Eye (tissue), 1 donor: ENCODE measurements at places on chromosomes 2 and 18.

DNA sequence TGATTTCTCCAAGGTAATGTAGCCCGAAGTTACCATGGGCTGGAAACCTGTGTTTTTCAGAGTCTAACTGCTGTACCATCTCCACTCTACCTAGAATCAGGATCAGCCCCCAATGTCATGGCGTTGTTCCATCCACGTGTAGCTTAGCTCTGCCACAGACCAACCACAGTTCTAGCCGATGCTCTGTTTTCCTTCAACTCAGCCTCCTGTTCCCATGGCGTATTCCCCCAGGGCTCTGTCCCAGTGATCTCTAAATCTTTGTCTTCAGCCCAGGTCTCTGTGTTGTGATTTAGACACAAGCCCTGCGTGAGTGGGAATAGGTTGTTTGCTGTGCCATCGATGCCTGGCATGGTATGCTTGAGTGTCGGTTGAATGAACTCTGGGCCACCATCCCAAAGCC is 53.4 kb downstream of the LPIN1 start:
- DNase-seq, result no peak

DNA sequence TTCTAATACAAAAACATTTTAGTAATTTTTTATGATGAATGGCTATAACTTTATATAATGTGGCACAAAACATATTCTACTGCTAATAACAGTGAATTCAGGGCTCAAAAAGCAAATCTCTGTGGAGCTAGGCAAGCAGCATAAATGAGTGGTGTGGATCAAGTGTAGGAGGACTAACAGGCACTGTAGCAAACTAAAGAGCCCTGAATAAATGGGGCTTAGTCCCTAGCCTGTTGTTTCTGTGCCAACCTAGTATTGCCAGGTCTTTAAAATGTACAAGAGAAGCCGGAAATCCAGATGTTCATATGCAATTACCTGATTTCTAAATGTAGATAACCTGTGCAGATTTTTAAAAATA is 18.5 kb downstream of the REL start:
- no peak for DNase-seq

DNA sequence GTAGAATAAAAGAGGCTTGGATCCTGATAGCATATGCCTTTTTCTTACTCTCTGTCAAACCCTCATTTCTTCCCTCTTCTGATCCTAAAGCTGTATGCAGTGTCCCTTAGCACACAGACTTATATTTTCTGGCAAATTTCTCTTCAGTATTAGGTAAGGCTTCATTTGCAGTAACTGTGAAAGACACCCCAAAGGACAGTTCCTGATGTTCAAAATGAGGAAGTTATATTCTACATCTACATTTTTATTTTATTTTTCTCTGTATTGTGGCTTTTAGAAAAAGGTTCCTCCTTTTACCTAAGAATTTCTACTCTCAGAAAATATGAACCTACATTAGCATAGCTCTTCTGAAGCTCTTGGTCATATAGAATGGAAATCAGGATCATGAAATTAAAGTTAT is 261.7 kb downstream of the PDE11A start:
- DNase-seq, result no peak

DNA sequence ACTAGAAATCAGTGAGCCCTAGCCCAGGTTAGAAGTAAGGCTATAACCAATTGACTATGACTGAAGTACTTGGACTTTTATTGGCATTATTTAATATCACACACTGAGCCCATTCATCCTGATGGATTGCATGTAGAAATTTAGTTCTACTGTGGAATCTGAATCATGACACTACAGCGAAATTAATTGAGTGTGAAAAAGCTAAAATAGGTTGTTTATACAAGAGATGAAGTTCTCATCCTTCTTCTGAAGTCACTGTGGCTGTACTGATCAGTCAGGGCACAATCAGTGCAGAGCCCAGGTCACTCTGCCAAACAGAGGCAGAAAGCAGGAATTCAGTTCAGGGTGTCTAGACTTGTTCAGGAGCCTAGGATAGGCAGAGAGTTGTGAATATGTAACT is 158.9 kb downstream of the BABAM2 start:
- no peak for DNase-seq

GRCh38 chr18:63258749-63259566 is 60.6 kb downstream of the BCL2 start:
- no peak for DNase-seq

DNA sequence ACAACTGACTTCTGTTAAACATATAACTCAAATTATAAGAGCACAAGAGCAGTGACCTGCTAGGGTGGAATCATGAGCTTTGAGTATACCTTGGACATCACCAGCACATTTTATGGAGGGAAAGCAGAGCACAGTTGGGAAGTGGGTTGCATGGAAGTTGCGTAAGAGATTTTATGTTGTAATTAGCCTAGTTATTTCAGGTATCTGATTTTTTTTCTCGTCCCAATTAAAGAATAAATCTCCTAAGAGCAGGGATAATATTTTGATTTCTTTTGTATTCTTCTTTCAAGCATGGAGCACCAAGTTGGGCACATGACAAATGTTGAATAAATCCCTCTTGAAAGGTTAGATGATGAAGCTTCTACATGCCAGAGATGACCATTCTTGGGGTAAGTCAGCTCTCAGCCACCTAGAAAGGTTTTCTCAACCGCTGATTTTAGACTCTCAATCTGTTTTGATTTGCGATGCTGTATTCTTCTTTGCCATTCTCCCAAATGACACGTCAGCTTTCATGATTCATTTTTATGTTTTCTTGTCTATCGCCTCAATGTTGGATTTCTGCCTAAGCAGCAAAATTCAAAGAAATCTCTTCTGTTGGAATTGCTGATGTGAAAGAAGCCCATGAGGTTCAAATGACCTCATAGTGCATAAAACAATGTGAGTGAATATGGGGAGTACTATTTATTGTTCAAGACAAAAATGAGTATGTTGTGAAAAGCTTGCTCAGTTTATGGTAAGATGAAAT is 15.3 kb upstream of the FN1 start:
- no peak for DNase-seq

DNA sequence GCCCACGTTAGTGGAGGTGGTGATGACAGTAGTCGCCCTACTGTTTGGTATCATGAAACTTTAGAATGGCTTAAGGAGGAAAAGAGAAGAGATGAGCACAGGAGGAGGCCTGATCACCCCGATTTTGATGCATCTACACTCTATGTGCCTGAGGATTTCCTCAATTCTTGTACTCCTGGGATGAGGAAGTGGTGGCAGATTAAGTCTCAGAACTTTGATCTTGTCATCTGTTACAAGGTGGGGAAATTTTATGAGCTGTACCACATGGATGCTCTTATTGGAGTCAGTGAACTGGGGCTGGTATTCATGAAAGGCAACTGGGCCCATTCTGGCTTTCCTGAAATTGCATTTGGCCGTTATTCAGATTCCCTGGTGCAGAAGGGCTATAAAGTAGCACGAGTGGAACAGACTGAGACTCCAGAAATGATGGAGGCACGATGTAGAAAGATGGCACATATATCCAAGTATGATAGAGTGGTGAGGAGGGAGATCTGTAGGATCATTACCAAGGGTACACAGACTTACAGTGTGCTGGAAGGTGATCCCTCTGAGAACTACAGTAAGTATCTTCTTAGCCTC is 16.2 kb downstream of the MSH6 start:
- no peak for DNase-seq

GRCh38 chr2:191538334-191538903 is 139.5 kb upstream of the NABP1 start:
- DNase-seq, result peak; percentile 55

DNA sequence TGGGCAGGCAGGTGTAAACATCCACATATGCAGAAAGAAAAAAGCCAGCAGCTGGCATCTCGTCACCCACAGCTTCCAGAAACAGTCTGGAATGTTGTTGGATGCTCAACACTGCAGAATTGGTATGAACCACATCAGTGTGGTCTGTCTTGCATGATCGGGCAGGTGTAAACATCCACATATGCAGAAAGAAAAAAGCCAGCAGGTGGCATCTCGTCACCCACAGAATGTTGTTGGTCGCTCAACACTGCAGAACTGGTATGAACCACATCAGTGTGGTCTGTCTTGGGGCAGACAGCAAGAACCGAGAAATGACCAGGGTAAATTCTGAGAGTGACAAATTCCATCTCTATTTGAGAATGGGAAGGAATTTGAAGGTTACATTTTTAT is 39.6 kb downstream of the DOCK10 start:
- DNase-seq, result no peak

DNA sequence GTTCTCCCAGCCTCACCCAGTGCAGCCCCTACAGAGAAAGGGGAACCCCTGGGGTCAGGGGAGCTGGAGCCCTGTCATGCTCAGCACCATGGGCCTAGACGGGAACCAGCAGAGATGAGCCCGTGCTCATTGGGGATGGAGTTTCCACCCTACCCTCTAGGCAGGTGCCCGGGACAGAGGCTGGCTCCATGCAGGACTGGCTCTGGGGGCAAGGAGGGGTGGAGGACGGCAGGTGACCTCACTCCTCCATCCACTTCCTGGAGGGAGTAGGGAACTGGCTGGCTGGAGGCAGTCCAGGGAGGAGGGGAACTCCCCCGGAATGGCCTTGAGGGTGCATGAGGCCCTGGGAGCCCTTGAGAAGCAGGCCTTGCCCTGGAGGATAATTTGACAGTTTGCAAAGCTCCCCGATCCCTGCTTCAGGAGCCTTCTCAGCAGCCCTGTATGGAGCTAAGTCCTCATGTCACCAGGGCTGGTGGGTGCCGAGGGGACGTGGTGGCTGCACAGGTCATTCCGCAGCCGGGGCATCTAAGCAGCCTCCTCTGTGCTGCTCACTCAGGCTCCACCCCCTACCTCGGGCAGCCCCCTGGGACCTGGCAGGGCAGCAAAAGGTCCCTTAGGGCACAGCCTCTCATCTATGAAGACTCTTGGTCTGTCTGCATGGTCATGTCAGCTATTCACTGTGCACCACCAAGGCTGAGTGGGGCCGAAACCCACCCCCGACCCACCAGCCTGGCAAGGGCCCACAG is 2.1 kb downstream of the NEURL3 start:
- DNase-seq, result no peak

- DNase-seq, result peak; percentile 29
Measured at GRCh38 chr2:231483398-231484329, 19.4 kb upstream of the NCL start.

GRCh38 chr2:129733579-129733978 is 245.9 kb upstream of the RAB6C start:
- peak; percentile 52 for DNase-seq

- no peak for DNase-seq
Measured at GRCh38 chr2:102435741-102436140, 12.8 kb downstream of the IL18RAP start.

DNA sequence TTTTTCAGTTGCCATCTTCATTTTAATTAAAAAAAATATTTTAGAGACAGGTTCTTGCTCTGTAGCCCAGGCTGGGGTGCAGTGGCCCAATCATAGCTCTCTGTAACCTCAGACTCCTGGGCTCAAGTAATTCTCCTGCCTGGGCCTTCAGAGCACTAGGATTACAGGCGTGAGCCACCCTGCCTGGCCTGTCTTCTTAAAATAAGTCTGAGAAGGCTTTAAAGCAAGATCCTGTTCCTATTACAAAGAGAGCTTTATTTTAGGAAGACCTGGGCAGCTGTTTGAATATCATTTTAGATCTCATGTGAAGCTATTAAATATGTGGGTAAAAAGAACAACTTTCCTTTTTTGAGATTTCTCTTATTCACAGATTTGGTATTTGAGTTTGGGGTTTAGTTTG is 1.5 kb downstream of the FAM228A start:
- DNase-seq, result no peak

DNA sequence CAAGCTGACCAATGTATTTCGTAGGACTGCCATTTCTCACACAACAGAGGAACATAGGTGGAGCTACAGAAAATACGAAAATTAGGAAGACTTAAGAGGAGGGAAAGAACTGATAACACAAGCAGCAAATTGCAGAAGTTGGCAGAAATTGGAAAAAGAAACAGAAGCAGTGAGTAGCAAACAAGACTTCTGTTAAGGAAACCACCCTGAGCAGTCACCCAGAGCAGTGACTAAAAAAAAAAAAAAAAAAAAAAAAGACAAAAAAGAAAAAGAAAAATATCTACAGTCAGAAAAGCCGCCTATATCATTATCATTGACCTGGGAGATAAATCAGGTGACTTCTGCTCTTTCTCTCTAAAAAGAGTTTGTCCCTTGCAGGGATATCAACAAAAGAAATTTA is 21.4 kb downstream of the STK17B start:
- DNase-seq, result no peak

GRCh38 chr18:46053368-46054095 is 18.5 kb downstream of the PSTPIP2 start:
- no peak for DNase-seq

- DNase-seq, result no peak
Measured at GRCh38 chr2:153880926-153881325, 9.2 kb downstream of the GALNT13 start.

GRCh38 chr2:64311948-64312621 is 141.9 kb upstream of the LGALSL start:
- DNase-seq, result peak; percentile 90

DNA sequence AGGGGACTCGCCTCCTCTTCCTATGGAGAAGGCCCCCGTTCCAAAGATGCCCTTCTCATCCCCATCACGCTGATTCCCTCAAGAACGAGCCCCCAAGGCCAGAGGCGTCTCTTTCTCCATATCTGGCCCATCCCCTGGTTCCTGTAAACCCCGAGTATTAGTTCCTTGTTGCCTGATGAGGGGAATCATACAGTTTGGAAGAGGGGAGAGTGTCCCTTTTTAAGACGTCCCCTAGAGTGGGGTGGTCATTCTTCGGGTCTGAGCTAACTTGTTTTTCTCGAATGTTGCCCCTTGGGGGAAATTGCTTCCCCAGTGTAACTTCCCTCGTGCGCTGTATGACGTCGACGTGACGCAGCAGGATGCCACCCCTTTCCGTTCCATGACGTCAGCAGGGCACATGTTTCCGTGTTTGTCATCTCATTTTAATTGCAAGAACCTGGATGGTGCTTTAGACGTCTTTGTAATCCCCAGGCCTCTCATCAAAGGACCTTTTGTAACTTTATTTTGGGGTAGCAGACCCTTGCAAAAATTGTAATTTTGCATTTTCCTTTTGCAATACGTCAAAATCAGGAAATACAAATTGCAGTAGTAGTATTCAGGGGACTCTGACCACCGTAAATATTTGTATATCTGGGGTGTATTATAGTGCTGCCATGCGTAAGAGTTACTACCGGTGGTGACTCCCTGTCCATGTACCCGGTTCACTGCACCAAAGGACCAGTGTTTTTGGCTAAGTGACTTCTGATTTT is 569 bp downstream of the BABAM2 start:
- peak; percentile 94 for DNase-seq

DNA sequence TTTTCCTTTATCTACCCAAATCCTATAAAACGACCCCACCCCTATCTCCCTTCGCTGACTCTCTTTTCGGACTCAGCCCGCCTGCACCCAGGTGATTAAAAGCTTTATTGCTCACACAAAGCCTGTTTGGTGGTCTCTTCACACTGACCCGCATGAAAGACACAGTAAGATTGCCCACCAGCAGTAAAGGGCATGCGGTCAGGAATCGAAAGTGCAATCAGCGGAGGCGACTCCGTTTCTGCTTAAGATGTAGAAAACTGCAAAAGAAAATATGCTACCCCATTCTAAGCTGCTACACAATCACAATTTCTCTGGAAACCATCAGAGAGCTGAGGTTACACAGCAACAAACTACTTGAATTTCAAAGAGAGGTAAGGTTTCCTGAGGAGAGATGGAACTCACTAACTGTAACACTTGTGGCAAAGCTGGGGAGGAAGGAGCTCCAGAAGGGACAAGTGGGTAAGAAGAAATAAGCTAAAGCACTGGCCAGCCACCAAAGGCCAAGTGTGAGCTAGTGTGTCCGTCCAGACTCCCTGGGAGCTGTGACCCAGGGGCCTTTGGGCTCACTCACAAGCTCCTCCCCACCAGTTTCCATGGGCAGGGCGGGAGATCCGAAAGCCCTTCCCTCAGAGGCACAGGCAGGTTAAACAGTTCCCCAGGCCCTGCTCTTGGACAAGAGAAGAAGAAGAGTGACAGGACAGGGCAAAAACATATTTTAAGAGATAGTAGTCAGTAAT is 72.8 kb upstream of the TGFA start:
- no peak for DNase-seq

GRCh38 chr18:22951823-22952222 is 18.7 kb downstream of the RBBP8 start:
- DNase-seq, result no peak
